ENCODE measurements at places on chromosomes 6 and 20.
A peak's percentile ranks its signal among the peaks of the same experiment; 100 is the strongest.

DNA sequence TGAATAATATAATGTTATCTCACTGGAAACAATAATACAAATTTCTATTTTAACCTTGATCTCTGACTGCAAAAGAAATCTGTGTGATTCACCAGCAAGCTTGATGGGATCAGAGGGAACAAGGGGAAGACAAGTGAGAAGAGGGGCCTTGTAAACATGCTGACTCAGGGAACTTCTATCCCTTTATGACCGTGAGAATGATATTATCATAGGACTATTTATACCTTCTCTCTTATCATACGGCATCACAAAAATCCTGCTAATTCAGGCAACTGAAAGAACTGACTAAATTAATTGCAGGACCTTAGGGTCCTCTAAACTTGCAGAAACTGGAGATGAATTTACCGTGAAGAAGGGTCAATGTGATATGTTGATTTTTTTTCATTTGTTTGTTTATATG, 173.3 kb downstream of the PTPRK start:
- DNase-seq = no peak

GRCh38 chr6:53410508-53411258, 61.9 kb upstream of the ELOVL5 start:
- DNase-seq = peak; percentile 76

GRCh38 chr6:11969092-11969491, 43.0 kb upstream of the HIVEP1 start:
- DNase-seq = no peak

DNA sequence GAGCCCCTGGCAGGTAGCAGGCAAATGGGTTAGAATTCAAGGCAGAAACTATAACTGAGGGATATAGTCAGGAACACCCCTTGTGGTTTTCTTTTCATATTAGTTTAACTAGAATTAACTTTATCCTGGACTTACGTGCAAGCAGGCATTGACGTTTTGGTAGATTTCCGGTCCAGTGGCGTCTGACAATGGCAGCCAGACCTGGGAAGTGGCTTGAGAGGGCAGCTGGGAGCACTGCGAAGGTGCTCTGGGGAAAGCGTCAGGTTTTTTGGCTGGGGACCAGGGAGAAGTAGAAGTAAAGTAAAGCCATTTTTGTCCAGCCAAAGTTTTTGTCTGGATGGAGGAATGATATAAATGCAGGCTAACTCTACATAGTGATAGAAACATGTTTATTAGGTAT, 8.4 kb upstream of the ACSS1 start:
- no peak for DNase-seq

GRCh38 chr20:15143478-15143877, 806.1 kb upstream of the FLRT3 start:
- DNase-seq = no peak

GRCh38 chr20:48238326-48238725, 453.0 kb upstream of the SULF2 start:
- DNase-seq = no peak

GRCh38 chr20:58556961-58557360, 41.8 kb upstream of the APCDD1L start:
- no peak for DNase-seq

GRCh38 chr6:158000530-158001307, 19.1 kb downstream of the SYNJ2 start:
- DNase-seq = no peak

DNA sequence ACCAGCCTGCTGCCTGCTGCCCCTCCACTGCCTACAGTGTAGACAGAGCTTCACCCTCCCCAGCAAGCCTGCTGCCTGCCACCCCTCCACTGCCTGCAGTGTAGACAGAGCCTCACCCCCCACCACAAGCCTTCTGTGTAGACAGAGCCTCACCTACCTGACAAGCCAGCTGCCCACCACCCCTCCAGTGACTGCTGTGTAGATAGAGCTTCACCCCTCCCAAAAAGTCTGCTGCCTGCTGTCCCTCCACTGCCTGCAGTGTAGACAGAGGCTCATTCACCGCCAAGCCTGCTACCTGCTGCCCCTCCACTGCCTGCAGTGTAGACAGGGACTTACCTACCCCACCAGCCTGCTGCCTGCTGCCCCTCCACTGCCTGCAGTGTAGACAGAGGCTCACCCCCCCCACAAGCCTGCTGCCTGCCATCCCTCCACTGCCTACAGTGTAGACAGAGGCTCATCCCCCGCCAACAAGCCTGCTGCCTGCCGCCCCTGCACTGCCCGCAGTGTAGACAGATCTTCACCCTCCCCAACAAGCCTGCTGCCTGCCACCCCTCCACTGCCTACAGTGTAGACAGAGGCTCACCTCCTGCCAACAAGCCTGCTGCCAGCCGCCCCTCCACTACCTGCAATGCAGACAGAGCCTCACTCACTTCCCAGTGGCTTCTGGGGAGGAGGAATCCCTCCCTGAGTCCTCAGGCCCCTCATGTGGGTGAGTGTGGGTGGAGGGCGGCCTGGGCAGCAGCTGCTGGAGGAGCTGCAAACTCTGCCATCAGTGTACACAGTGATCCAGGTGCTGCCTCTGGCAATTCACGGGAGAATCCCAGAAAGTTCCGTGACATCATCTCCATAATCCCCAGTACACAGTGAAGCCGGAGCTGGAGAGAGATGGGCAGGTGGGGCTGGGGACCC, 140.9 kb downstream of the DLL1 start:
- no peak for DNase-seq

- DNase-seq = no peak
These were observed 644.8 kb downstream of the RFPL4B start for GRCh38 chr6:112991912-112992311.

Data from CD4-positive, alpha-beta T cell treated with Interleukin-6 for 4 hours (primary cell).